ENCODE measurements at places on chromosomes 16 and 17.

DNA sequence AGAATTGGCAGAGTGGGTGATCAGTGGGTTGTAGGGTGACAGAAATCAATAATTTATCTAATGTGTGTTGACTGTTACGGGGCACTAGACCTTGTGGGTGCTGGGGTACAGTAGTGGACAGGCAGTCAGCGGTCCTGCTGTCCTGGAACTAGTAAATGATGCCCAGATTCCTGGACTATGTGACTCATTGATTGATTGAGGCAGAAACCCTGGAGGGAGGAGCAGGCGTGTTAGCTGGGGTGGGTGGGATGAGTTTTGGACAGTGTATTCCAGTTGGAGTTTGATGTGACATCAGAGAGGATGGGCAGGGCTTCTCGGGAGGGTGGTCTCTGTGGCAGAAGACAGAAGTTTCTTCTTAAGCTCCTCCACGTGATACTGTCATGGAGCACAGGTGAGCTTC lies 24.4 kb downstream of the PRMT7 start:
- DNase-seq = no peak

GRCh38 chr16:10833271-10833670 lies 14.7 kb upstream of the TVP23A start:
- no peak for DNase-seq

DNA sequence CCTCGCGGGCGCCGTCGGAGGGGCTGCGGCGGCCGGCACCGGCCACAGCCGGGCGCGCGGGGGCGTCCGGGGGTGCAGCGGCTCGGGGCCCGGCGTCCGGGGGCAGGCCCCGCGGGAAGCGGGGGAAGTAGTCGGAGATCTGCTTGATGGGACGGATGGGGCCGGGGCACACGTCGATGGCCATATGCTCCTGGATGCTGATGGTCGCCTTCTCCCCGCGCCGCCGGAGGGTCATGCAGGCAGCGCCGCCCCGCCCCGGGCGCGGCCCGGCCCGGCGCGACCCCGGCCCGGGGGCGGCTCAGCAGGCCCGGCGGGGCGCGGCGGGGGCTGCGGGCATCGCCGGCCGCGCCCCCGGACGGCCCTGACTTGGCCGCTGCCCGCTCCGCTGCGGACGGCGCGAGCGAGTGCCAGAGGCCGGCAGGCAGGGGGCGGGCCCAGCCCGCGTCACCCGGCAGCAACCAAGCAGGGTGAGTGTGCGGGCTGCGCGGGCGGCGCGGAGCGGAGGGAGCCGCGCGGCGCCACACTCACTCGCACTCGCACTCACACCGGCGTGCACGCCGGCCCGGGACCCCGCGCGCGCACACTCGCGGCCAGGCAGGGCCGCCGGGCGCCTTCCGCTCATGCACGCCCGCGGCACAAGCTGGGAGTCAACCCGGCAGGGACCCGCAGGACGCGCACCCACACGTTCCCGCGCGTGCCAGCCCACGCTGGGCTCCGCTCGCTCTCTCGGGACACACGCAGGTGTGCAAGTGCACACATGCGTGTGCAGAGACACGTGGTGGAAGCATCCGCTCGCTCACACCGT lies at the start of gene DOC2B:
TSS of gene DOC2B (minus strand) at position 406 of the 805 bp plus-strand sequence. CDS start at position 235, 171 bp downstream.
- DNase-seq = peak; percentile 91

DNA sequence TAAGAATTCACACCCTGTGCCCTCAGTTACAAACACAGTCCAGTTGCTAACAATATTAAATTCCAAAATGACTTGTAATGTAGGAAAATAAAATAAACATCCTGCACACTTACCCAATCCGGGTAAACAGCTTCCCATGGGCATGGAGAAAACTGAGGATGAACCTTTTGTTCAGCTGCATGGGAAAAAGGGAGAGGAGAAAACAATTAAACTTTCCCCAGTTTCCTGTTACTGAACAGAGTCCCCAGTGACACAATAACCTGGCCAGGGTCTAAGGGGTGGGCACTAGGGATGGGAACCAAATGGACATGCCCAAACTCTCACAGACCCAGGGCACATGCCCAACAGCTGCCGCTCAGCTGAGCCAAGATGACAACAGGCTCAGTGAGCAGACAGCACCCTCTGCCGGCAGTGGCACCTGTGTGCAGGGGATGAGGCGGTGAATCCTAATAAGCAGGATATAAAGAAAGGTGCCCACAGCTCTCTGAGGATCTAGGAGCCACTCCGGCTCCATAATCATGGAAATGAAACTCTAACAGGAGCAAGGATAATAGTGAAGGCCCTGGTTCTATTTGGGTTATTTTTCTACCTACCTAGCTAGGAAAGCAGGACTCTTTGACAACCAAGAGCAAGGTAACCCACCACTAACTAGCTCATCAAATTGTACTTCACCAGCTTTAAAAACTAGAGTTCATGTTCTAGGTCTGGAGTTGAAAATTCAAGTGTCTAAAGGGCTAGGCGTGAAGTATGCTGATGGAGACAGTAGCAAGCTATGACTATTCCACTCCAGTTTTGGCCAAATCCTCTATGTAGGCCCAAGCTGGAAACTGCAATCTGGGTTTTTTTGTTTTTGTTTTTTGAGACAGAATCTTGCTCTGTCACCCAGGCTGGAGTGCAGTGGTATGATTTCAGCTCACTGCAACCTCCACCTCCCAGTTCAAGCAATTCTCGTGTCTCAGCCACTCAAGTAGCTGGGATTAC lies 58.8 kb downstream of the SMG6 start:
- DNase-seq = peak; percentile 72

- DNase-seq = no peak
Observed at GRCh38 chr17:42198897-42199296, 4.6 kb upstream of the GHDC start.

GRCh38 chr17:44354582-44355561 lies 8.8 kb downstream of the FAM171A2 start:
- DNase-seq = peak; percentile 93

- DNase-seq = no peak
Observed at GRCh38 chr17:46722662-46723285, 95.7 kb downstream of the WNT3 start.

DNA sequence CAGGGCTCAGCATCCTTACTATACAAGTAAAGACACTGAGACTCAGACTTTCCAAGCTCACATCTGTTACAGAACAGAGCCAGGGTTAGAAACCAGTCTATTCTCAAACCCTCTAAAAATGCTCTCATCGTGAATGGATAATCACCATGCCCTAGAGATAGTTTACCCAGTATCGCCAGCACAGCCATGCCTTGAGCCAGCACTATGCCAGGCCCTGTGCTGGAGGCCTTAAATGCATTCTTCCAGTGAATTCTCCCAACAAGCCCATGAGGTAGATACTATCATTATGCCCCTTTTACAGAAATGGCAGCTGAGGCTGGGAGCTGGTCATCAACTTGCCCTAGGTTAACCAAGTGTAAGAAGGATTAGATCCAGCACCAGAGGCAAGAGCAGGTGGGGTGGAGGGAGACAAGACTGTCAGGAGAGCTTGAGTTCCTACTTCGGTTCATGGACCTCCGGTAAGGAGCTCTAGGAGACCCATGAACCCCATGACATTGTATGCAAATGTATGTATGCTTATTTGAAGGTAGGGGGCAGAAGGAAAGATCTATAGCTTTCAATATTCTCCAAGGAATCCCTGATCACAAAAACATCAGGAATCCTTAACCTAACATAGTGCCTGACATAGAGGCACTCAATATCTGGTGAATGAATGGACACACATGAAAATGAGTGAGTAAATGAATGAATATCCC lies 5.2 kb downstream of the KRT14 start:
- no peak for DNase-seq

DNA sequence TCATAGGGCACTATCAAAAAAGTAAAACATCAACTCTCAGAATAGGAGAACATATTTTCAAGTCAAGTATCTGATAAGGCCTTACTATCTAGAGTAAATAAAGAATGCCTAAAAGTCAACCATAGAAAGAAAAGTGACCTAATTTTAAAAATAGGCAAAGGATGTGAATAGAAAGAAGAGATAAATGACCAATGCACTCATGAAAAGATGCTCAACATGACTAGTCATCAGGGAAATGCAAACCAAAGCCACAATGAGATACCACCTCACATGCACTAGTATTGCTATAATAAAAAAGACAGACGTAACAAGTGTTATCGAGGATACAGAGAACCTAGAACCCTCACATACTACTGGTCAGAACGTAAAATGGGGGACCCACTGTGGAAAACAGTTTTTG lies 90.8 kb downstream of the DYNLRB2 start:
- DNase-seq = no peak

- DNase-seq = no peak
Observed at GRCh38 chr17:29238133-29238850, 8.4 kb upstream of the CRYBA1 start.

GRCh38 chr16:30054959-30055553 lies 10.5 kb upstream of the ALDOA start:
- DNase-seq = peak; percentile 75

- no peak for DNase-seq
Observed at GRCh38 chr17:28871056-28871579, 16.3 kb downstream of the ERAL1 start.

GRCh38 chr16:72049110-72049509 lies 5.2 kb upstream of the HP start:
- no peak for DNase-seq

- no peak for DNase-seq
Observed at GRCh38 chr16:10877472-10877946, 507 bp downstream of the CIITA start.

DNA sequence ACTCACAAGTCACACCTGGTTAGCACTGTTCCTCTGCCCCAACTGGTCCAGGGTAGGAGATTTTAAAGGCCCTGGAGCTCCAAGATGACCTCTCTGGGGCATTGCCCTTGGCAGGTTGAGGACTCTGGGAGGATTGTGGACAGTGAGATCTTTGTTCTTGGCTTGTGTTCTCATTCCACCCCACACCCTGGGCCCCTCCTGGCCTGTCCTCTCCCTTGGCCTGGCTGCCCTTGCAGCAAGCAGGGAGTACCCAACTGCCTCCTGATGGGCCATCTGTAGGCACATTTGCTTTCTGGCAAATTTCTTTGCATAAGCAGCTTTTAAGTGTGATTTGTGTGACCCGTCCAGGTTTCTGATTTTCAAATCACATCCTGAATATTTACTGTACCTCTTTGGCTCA lies 239.6 kb downstream of the UTP18 start:
- DNase-seq = no peak

GRCh38 chr16:50699326-50700159 lies 6.1 kb downstream of the NOD2 start:
- no peak for DNase-seq

- no peak for DNase-seq
Observed at GRCh38 chr16:67245674-67246080, 1.6 kb downstream of the FHOD1 start.

DNA sequence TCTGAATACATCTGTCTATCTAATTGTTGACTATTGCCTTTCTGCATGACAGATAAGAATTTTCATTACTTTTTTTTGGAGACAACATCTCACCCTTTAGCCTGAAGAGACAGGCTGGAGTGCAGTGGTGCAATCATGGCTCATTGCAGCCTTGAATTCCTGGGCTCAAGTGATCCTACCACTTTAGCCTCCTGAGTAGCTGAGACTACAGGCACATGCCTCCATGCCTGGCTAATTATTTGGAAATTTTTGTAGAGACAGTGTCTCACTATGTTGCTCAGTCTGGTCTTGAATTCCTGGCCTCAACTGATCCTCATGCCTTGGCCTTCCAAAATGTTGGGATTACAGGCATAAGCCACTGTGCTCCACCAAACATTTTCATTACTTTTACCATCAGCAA lies 99.8 kb upstream of the ELAC2 start:
- DNase-seq = no peak

DNA sequence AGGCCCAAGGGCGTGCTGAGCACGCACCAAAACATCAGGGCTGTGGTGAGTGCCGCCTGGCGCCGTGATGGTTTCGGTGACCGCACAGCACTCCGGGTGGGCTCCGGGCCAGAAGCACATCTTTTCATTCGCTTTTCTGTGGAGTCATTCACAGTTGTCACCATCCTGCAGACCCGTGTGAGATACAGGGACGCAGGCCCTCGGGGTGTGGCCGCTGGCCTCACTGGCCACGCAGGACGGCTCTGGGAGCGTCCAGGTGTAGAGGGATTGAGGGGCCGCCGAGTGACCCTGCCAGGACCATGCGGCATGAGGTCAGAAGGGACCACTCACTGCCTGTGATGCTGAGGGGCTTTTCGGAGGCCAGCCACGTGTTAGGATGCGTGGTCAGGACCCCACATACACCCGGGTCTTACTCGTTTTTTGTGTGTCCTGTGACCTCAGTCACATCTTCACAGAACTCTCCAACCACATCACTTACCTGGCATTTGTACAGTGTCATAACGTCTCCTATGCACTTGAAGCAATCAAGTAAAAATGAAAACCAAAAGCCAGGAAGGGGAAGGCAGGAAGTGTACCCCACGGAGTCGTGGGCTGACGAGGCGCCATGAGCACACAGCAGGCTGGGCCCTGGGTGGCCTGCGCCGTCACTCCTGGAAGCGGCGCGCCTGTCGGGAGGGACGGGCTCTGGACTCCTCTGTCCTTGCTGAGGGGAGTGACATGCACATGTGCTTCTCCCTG lies 7.8 kb downstream of the ACSF3 start:
- DNase-seq = no peak

GRCh38 chr17:1583556-1583955 lies 21.0 kb upstream of the PITPNA start:
- DNase-seq = no peak

DNA sequence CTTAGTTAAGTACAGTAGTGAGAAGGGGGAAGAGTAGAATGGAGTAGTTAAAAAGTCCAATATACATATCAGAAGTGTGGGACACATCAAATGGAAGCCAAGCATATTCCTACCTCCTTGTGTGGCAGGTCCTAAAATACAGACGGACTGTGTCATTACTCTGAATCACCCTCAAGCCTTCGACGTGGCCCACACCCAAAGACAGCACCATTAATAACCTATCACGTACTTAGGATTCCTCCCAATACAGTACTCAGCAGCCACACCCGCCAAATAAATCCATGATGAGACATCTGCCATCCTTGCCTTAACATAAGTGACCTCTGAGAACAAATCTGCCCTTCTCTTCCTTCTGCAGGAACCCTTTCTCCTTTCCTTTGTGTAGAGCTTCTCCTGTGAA lies 38.9 kb downstream of the UBE2G1 start:
- DNase-seq = no peak

GRCh38 chr16:56607675-56608042 lies 725 bp upstream of the MT2A start:
- no peak for DNase-seq

DNA sequence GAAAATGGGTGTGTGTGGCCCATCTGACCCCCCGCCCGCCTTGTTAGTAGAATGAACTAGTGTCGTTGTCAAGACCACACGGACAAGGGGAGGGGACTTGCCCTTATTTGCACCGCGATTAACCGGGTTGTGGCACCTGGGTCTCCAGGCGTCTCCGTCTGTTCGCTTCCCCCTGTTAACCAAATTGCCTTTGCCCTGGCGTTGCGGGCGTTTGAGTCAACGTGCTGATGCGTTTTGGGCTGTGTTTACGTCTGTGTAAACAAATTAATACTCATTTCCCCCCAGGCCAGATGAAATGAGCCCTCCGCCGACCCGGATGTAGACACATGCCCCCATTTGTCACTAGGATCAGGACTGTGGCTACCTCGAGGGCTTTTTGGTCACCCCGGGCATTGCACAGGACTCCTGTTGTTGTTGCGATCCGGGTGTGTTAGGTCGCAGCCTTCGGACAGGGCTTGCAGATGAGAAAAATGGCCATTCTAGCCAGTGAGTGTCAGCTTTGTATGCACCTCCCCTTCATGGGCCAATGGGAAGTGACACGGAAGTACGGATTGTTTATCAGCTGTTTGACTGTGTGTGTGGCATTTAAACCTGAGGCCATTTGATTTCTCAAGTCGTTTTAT lies 906 bp downstream of the RBL2 start:
- peak; percentile 51 for DNase-seq

GRCh38 chr17:44543213-44543904 lies 13.9 kb upstream of the FZD2 start:
- DNase-seq = peak; percentile 46
